ENCODE measurements at places on chromosomes 6 and 20. TPM values are rescaled to one million over a fixed set of nuclear protein-coding genes. Genes with fewer than 3 reads are reported as not detected.

Gene OR2H2
- polyA plus RNA-seq = not detected

Gene C6orf15
- not detected for polyA plus RNA-seq

GRCh38 chr6:24099181-24099580 lies 26.8 kb upstream of the NRSN1 start:
- DNase-seq = no peak

Gene YTHDF1
- 19.4 TPM for polyA plus RNA-seq

Gene SASH1
- 7.5 TPM for polyA plus RNA-seq

DNA sequence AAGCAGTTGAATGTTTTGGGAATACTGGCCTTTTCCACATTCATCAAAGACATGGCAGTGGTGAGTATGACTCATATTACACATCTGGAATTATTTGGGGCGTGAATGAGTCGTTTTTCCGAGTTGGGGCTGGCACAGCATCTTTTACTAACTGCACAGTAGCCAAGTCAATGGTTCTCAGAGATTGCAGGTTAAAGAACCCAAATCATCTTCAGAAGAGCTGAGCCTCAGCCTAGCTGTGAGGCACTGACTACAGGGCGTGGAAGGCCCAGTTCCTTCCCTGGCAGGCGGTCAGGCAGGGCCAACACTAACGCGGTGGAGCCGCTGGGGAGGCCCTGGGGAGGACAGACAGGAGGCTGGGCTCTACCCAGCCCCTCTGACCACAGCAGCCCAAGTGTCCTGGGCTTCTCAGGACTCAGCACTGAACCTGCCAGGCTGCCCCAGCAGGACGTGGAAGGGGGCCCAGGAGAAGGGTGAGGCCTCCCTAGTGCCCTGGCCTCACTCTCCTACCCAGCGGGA lies 20.1 kb upstream of the HELZ2 start:
- DNase-seq = no peak
